ENCODE measurements at places on chromosomes 16 and 17. TPM values are rescaled to one million over a fixed set of nuclear protein-coding genes. Genes with fewer than 3 reads are reported as not detected.

CDRT15 gene
- total RNA-seq = not detected

KCNH4 gene
- 0.24 TPM for total RNA-seq

C16orf92 gene
- total RNA-seq = not detected

TP53TG3E gene
- total RNA-seq = not detected

DNA sequence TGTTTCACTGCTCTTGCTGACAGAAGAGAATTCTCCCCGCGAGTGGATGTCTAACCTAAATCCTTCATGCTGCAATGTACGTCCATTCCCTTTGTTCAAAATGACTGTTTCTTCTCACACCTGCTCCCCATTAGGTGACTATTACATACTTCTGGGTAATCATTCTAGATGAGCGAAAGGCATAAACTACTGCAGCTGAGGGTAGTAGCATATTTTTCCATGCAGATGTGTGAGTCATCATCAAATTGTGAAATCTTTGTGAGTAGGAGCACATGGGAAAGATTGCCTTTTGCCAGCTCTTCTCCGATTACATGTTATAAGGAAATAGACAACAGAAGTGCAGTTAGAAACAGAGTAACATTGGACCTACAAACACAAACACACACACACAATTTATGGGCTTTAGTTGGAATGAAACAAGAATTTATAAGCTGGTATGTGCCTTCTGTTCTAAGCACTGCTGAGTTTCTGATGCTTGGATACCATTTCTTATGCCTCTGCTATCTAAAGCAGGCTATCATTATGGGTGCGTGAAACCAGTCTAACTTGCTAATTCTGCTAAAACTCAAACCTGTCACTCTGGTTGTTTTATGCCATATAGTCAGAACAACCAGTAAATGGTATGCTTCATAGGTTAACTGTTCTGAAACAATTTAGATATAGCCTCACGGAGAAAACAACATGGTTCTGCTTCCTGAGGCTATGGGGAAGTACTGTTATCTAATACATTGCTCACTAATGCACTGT is 346.9 kb upstream of the PSMD7 start:
- no peak for DNase-seq

GRCh38 chr16:67657751-67658518 is 2.1 kb downstream of the ACD start:
- no peak for DNase-seq

DNA sequence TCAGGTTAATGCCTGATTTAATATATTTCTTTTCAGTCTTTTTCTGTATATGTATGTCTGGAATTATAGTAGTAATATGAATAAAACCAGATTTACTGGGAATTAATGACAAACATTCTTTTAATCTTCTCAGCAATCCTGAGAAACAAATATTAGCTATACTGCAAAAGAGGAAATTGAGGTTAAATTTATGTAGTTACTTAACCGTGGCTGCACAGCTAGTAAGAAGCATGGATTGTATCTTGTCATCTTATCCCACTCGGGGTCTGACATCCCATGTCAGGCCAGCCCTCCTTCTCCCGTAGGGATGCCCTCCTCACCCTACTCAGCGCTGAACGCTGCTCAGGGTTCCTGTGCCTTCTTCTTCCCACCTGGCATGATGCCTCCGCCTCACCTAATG is 143.0 kb downstream of the FTO start:
- DNase-seq = no peak

- DNase-seq = peak; percentile 79
Observed at GRCh38 chr17:27530764-27531391, 74.6 kb downstream of the KSR1 start.

GRCh38 chr16:10951026-10951425 is 6.7 kb downstream of the CLEC16A start:
- no peak for DNase-seq
